ENCODE measurements at places on chromosomes 7 and 10. TPM values are rescaled to one million over a fixed set of nuclear protein-coding genes. Genes with fewer than 3 reads are reported as not detected.

STRIP2 gene
- polyA plus RNA-seq: 1.4 TPM

GRCh38 chr10:51599647-51600046 lies 99.7 kb downstream of the CSTF2T start:
- no peaks in the 10 kb centered on the region for H3K36me3 ChIP-seq
- no peak overlapping the region for H3K27ac ChIP-seq
- H3K27me3 ChIP-seq: no peaks in the 10 kb centered on the region
- no peak overlapping the region for H3K4me3 ChIP-seq

GRCh38 chr10:86734207-86734988 lies 22.0 kb upstream of the BMPR1A start:
- DNase-seq: no peak
- H3K36me3 ChIP-seq: no peaks in the 10 kb centered on the region
- no peak overlapping the region for H3K27ac ChIP-seq
- no peaks in the 10 kb centered on the region for H3K27me3 ChIP-seq
- H3K4me3 ChIP-seq: no peak overlapping the region

- no peak for DNase-seq
- no peak overlapping the region for H3K27ac ChIP-seq
- H3K36me3 ChIP-seq: no peaks in the 10 kb centered on the region
Observed at GRCh38 chr10:127195041-127195506, 1.3 kb downstream of the INSYN2A start.

- H3K36me3 ChIP-seq: no peaks in the 10 kb centered on the region
- H3K27me3 ChIP-seq: peaks cover 2% of the 10 kb centered on the region
- no peaks in the 10 kb centered on the region for H3K4me1 ChIP-seq
- H3K27ac ChIP-seq: no peak overlapping the region
Observed at GRCh38 chr10:132526676-132527075, 10.9 kb upstream of the INPP5A start.

GRCh38 chr10:51700228-51700817 lies 928 bp upstream of the CSTF2T start:
- H3K36me3 ChIP-seq: peaks cover 3% of the 10 kb centered on the region
- H3K4me3 ChIP-seq: peak overlapping the region; percentile 81
- H3K27me3 ChIP-seq: no peaks in the 10 kb centered on the region
- peak overlapping the region; percentile 89 for H3K27ac ChIP-seq
- peak; percentile 4 for DNase-seq
- H3K4me1 ChIP-seq: peaks cover 20% of the 10 kb centered on the region

- no peak overlapping the region for H3K4me3 ChIP-seq
- no peaks in the 10 kb centered on the region for H3K27me3 ChIP-seq
- no peaks in the 10 kb centered on the region for H3K4me1 ChIP-seq
- no peak overlapping the region for H3K27ac ChIP-seq
- DNase-seq: no peak
- no peaks in the 10 kb centered on the region for H3K36me3 ChIP-seq
Observed at GRCh38 chr10:113036619-113037018, 86.6 kb downstream of the TCF7L2 start.

DNA sequence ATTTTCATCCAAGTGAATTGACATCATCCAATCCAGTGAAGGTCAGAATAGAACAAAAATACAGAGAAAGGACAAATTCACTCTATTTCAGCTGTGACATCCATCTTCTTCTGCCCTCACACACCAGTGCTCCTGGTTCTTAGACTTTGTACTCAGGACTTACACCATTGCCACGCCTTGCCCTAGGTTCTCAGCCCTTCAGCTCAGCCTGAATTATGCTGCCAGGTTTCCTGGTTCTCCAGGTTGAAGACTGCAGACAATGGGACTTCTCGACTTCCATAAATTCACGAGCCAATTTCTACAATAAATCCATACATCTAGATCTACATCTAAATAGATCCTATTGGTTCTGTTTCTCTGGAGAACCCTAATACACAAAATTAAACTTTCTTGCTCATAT lies 181.2 kb upstream of the KCND2 start:
- no peaks in the 10 kb centered on the region for H3K36me3 ChIP-seq
- no peaks in the 10 kb centered on the region for H3K27me3 ChIP-seq
- DNase-seq: no peak

DNA sequence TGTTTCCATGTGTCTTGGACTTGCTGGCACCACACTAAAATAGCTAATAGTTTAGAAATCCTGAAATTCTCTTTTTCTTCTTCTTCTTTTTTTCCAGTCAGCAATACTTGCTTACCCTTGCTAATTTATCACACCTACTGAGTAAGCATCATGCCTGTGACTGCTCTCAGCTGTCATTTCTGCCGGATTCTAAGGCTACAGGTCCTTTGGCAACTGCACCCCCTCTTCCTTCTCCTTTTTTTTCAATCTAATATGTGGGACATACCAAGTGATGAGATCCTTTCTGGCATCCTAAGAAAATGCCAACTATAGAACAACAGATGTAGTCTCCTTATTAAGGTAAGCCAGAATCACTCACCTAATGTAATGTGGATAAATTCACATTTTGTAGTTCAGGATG lies 444.7 kb downstream of the MAGI2 start:
- DNase-seq: no peak
- H3K27me3 ChIP-seq: no peaks in the 10 kb centered on the region
- no peaks in the 10 kb centered on the region for H3K36me3 ChIP-seq
- H3K27ac ChIP-seq: no peak overlapping the region

DNA sequence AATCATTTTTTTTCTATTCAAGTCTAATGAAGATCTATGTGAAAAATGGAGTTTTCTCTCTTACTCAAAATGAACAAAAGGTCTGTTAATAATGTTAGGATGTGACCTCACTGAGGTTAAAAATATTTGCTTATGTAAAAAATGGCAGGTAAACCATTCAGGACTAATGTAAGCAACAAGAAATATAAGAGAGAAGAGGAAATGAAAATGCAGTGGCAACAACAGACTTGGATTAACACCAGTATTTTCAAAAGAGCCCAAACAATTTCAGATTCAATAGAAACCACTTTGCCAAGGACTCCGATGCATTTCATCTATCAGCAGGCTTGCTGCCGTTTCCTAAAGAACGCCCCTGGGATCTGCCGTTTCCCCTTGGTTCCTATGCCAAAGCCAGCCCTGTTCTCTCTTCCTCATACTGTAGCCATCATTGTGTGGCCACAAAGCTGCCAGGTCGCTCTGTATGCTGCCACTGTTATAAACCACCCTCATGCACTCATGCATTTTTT lies 66.4 kb downstream of the MTURN start:
- no peak for DNase-seq
- H3K4me1 ChIP-seq: no peaks in the 10 kb centered on the region
- H3K4me3 ChIP-seq: no peak overlapping the region
- no peaks in the 10 kb centered on the region for H3K27me3 ChIP-seq
- H3K27ac ChIP-seq: no peak overlapping the region

Measured in thymus (tissue), 14 donors.